ENCODE measurements at places on chromosomes 7 and 10. TPM values are rescaled to one million over a fixed set of nuclear protein-coding genes. Genes with fewer than 3 reads are reported as not detected.

The CDK1 gene
- polyA plus RNA-seq = 1.0 TPM

DNA sequence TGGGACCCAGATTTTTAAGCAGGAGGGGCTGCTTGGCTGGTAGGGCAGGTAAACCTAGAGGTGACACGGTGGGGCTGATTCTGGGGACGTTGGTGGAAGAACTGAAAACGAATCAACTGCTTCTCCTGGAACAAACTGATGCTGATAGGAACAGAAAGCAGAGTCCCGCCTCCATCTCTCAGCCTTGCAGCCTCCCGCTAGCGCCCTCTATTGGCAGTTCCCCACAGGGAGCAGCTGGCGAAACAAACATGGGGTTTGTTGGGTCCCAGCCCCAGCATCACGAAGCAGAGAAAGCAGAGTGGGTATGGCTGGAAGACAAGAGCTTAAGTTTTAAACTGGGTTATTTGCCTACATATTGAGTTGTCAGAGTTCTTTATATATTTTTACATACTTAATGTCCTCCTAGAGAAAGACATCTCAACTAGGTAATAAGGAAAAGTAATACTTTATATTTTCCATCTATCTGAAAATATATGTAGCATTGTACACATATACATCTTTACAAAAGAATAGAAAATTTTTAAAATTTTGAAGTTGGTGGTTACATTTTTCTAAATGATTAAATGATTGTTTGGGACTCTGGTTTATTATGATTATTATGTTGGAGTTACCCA, 42.3 kb upstream of the FOXI2 start:
- no peak for DNase-seq

DNA sequence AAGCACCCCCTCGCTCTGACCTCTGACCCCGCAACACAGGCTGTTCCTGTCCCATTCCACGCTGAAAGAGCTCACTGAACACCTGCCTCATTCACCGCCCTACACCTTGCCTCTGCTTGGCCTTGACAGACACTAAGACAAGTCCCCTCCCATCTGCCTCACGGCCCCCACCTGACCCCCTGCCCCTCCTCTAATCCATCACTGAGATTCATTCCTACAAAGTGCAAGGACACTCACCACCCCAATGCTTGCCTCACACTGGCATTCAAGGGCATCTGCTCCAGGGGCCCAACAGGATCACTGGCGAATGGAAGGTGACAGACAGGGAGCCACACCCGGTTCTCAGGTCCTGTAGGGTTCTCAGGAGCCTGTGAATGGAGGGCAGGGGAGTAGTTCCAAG, 68.1 kb upstream of the NANOS1 start:
- DNase-seq = no peak

The GIMAP7 gene
- polyA plus RNA-seq = 48.0 TPM

DNA sequence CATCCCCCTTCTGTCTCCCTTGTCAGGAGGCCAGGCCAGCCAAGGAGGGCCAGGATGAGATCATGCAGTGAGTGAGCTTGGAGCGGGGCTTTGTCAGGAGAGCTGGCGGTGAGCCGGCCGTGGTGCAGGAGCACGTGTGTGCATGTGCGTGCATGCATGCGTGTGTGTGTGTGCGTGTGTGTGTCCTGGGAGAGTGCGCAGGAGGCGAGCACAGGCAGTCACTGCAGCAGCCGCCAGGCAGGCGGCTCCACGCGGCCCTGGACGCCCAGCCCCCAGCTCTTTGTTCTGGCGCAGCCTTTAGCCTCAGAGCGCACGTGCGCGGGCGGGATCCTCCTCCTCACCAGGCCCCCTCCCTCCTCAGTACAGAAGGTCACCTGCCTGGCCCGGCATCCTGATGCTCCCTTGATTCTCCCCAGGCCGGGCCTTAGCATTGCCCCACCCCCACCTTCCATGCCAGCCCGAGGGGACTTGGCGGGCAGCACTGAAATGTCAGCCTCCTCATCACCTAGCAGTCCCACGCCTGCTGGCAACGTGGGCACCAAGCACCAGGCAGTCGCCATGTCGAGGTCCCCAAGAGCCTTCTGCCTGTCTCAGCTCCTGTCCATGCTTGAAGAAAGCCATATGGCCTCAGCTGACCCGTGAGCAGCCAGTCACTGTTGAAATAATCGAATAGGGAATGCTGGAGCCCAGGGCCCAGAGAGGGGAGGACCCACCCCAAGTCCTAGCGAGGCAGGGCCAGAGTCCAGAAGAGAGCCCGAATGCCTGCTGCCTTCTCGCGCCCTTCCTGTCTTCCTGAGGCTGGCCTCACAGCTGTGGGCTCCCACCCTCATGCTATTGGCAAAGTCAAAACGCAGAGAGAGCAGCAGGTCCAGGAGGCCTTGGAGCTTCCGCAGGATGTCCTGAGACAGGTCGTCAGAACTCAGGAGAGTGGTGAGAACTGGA, 125.9 kb upstream of the PPIF start:
- peak; percentile 81 for DNase-seq

GRCh38 chr10:96093948-96094347, 36.1 kb upstream of the ZNF518A start:
- DNase-seq = no peak

DNA sequence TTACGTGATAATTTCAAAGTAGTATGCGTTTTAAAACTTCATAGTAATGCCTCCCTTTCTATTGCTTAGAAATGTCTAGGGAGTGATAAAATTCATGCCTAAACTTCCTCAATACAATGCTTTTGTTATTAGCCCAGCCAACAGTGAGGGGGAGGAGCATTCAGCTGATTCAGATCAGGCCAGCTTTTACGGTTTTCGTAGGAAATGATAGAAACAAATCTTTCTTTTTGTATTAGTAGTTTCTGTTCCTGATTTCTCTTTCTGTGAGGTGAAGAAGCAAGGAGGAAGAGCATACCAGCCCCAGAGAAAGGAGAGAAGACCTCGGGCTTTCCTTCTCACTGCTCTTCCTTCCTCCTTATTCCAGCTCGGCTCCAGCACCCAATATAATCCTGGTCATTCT, 35.2 kb upstream of the ITPRID1 start:
- no peak for DNase-seq

The OR2A42 gene
- not detected for polyA plus RNA-seq

DNA sequence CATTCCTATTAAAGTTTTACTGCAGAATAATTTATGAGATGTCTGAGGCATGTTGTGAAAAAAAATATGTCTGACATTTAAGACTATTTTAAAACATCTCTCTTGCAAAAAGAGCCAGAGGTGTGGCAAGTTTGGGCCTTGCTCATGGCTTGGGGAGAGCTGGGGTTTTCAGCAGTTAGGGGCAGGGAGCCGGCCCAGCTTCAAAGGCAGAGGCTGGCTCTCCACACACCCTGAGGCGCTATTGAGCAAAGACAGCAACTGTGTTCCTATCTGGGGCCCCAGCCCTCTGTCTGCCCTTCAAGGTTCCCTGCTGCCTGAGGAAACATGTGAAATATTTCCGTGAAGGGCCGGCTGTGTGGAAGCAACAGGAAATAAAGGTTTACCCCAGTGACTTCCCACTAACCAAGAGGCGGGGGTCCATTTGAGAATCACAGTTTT, 94.0 kb downstream of the SORBS1 start:
- peak; percentile 64 for DNase-seq

The THSD7A gene
- 0.11 TPM for polyA plus RNA-seq

DNA sequence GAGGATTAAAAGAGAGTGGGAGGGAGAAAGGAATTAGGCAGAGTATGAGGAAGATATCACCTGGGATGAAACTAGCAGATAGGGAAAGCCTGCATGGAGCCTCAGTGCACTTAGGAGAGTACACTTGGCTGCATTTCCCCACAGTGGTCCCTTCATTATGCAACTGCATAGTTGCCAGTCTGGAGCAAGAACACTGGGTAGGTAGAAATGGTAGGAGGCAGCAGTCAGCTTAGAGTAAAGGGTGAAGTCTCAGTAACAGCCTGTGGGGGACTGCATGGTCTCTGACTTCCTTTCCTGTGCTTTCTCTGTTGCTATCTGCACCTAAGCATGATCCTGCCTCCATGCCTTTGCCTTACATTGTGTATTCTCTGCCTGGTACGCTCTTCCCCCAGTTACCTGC, 14.0 kb upstream of the PCGF5 start:
- DNase-seq = no peak

DNA sequence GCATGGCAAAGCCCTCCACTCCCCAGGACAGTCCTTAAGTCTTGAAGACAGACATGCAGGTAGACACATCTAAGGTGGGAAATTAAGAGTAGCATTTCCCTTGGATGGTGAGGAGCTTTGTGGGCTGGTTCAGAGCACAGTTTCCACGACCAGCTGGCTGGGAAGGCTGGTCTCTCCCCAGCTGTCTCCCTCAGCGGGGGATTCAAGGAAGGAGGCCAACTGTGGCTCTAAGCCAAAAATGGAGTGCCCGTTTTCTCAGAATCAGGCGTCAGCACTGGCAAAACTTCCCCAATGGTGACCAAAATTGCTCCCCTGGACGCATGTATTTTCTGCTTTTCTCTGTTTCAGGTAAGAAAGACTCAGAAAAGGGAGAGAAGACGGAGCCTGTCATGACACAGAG, 230.6 kb upstream of the FZD8 start:
- no peak for DNase-seq
